ENCODE measurements at places on chromosomes 12 and 14.

- DNase-seq = no peak
These were observed 7.8 kb upstream of the ADGRD1 start for GRCh38 chr12:130945786-130946492.

DNA sequence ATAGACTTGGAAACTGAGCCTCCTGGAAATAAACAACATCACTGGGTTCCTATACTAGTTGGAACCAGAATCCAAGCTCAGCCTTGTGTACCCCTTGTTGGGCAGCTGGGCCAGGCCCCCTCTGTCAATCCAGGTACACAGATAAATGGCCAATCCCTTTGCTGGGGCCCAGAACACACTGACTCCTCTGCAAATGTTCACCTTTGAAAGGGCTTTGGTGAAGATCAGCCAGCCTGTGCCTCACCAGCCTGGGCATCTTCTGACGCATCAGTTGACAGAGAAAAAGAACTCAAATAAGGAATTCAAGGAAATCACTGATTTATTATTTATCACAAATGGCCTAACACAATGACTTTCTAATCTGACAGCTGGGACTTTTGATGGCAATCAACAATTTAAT, 1090.2 kb downstream of the BCL11B start:
- DNase-seq = no peak

DNA sequence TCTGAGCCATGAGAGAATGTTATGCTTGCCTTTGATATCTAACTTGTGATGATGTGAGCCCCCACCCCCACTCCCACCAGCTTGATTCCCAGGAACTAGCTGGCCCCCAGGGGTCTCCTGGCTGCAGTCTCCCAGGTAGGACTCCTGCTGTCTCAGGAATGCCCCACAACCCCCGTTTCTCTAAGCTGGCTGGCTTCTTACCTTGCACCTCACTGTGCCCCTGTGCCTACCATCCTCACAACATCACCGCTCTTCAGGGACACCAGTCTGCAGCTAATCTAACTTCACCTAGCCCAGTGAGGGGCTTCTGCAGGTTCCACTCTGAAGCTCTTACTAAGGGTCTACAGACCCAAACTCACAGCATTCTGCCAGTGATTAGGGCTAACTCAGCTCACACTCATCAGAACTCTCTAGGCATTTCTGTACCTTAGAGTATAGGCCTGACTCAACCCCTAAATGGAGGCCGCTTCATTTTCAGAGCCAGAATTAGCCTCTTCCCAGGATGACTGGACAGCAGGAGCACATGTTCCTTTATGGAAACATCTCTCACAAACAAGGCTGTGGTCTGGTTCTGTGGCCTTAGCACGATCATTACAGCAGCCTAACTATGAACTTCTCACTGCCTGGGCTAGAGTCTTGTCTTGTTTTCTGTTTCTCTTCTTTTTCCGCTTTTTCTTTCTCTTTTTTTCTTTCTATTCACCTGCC, 72.8 kb upstream of the IFNG-AS1 start:
- DNase-seq = no peak

- DNase-seq = no peak
These were observed 15.1 kb downstream of the PPM1H start for GRCh38 chr12:62919838-62920237.

GRCh38 chr14:94145902-94146527, 16.6 kb upstream of the IFI27L2 start:
- DNase-seq = no peak

- DNase-seq = no peak
These were observed 34.4 kb downstream of the RAD52 start for GRCh38 chr12:915090-915489.

DNA sequence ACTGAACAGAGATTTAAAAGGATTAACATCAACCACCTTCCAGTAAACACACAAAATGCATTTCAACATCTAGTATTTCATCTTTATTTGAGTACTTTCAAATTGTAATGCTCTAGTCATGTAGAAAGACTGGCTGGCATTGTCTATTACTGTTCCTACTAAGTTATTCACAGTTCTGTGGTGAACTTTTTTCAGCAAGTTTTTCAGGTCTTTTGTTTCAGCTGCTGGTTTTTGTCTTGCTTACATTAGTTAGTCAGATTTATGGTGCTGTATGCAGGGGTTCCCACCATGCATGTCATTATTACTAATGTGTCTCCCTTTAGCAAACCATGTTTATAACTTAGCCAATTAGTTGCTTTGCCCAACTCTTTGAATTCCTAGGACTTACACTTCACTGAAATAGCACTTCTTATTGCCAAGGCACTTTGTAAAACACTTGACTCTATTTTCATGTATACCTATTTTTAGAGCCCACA, 253.4 kb upstream of the KITLG start:
- DNase-seq = no peak

- DNase-seq = no peak
These were observed 68.0 kb upstream of the IFNG-AS1 start for GRCh38 chr12:67921286-67921685.

All from stimulated activated CD8-positive, alpha-beta memory T cell treated with anti-CD3 and anti-CD28 coated beads, Interleukin-15, amount 100 ng/mL, for 1 hour (primary cell).